Neural progenitor cell (in vitro differentiated cells): ENCODE measurements at places on chromosomes 5 and 9. TPM values are rescaled to one million over a fixed set of nuclear protein-coding genes. Genes with fewer than 3 reads are reported as not detected.

- DNase-seq, result no peak
Observed at GRCh38 chr5:84016085-84016484, 295.4 kb upstream of the HAPLN1 start.

DNA sequence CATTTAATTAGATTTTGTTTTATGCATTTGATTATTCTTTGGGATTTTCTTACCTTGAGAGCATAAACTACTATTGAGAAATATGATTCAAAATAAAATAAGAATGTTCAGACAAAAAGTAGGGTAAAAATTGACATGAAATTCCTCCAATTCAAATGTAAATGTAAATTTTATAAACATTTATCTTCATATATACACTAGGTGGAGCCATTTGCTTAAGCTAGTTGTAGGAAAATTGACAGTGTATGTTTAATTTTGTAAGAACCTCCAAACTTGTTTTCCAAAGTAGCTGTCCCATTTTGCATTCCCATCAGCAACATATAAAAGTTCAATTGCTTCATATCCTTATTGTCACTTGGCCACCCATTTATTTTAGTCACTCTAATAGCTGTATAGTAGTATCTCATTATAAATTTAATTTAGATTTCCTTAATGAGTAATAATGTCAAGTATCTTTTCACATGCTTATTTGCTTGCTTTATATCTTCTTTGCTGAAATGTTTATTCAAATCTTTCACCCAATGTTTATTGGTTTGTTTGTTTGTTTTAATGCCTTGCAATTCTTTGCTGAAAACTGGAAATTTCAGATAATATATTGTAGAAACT is 37.6 kb upstream of the SLCO6A1 start:
- no peak for DNase-seq

GRCh38 chr9:14616188-14616982 is 76.8 kb downstream of the ZDHHC21 start:
- peak; percentile 70 for DNase-seq

GRCh38 chr5:123937230-123937629 is 425.3 kb downstream of the CSNK1G3 start:
- peak; percentile 80 for DNase-seq

- DNase-seq, result no peak
Observed at GRCh38 chr5:105593011-105593760, 2030.6 kb upstream of the NUDT12 start.

The ADGRV1 gene
- 127 and 151 TPM in 2 replicates for total RNA-seq

The ZNF474 gene
- total RNA-seq, result 0.40 and 1.3 TPM in 2 replicates

GRCh38 chr5:109454731-109455505 is 45.1 kb upstream of the PJA2 start:
- DNase-seq, result no peak
